Smooth muscle cell of the umbilical artery (primary cell): ENCODE measurements at places on chromosomes 1 and 21. TPM values are rescaled to one million over a fixed set of nuclear protein-coding genes. Genes with fewer than 3 reads are reported as not detected.

Gene KCNA3
- 0.14 TPM in 1 of 2 replicates, not detected in the other for total RNA-seq

Gene EFNA1
- 0.37 TPM in 1 of 2 replicates, not detected in the other for total RNA-seq

Gene CCDC185
- total RNA-seq, result not detected in 2 replicates

Gene GBP7
- total RNA-seq, result not detected in 2 replicates

Gene TMPRSS3
- not detected in 2 replicates for total RNA-seq
